ENCODE measurements at places on chromosomes 1 and 21.

- DNase-seq, result no peak
Measured at GRCh38 chr1:7705908-7706216, 65.2 kb upstream of the VAMP3 start.

GRCh38 chr1:238384381-238384780 is 493.7 kb upstream of the ZP4 start:
- DNase-seq, result no peak

GRCh38 chr1:116690396-116690848 is 22.9 kb upstream of the IGSF3 start:
- DNase-seq, result no peak

GRCh38 chr1:225543350-225543749 is 109.6 kb downstream of the ENAH start:
- DNase-seq, result no peak

GRCh38 chr1:53851571-53852285 is 13.6 kb upstream of the NDC1 start:
- no peak for DNase-seq

- DNase-seq, result no peak
Measured at GRCh38 chr1:44354268-44354839, 703 bp downstream of the ERI3 start.

GRCh38 chr1:178434899-178435435 is 61.8 kb downstream of the CLEC20A start:
- no peak for DNase-seq

GRCh38 chr1:99648107-99648506 is 2.2 kb downstream of the PALMD start:
- no peak for DNase-seq

- DNase-seq, result no peak
Measured at GRCh38 chr1:167904652-167905130, 9.2 kb downstream of the ADCY10 start.
